ENCODE measurements at places on chromosomes 1 and 21. TPM values are rescaled to one million over a fixed set of nuclear protein-coding genes. Genes with fewer than 3 reads are reported as not detected.

Gene MTARC1
- 2.6 TPM for total RNA-seq

Gene GJA8
- total RNA-seq: not detected

Gene FAM110D
- under 0.01 TPM for total RNA-seq

Gene TFF1
- total RNA-seq: not detected

Gene CHIA
- total RNA-seq: not detected

Gene CFAP45
- 1.1 TPM for total RNA-seq

Gene ARHGEF16
- not detected for total RNA-seq

Gene S100A10
- 60.1 TPM for total RNA-seq

Gene CNR2
- total RNA-seq: not detected

Gene ARF1
- total RNA-seq: 351 TPM

Gene TTC34
- 0.12 TPM for total RNA-seq

Gene DDI2
- 14.1 TPM for total RNA-seq

Gene ILDR2
- total RNA-seq: not detected

Data from uterine smooth muscle cell (primary cell).